ENCODE measurements at places on chromosomes 12 and 14.

GRCh38 chr12:113485330-113485729 lies 13.7 kb upstream of the LHX5 start:
- DNase-seq: no peak

- DNase-seq: no peak
These were observed 176.4 kb downstream of the ANO2 start for GRCh38 chr12:5768581-5769196.

DNA sequence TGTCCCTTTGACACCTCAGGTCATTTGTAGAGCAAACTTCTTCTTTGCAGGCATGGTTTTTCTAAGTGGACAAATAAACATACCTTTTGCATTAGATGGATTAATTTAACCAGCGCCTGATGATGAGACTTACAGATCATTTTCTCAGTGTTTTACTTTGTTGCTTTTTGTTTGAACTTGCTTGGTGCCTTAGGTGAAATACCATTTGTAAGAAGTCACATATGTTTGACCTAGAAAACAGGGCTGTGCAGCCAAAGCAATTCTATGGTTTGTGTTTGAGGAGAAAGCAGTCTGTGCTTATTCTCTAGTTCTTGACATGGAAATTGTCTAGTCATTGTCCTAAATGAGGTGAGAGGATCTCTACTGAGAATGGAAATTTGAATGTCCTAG lies 111.1 kb downstream of the DIP2B start:
- DNase-seq: no peak

GRCh38 chr12:90064852-90065801 lies 356.5 kb upstream of the ATP2B1 start:
- DNase-seq: no peak

DNA sequence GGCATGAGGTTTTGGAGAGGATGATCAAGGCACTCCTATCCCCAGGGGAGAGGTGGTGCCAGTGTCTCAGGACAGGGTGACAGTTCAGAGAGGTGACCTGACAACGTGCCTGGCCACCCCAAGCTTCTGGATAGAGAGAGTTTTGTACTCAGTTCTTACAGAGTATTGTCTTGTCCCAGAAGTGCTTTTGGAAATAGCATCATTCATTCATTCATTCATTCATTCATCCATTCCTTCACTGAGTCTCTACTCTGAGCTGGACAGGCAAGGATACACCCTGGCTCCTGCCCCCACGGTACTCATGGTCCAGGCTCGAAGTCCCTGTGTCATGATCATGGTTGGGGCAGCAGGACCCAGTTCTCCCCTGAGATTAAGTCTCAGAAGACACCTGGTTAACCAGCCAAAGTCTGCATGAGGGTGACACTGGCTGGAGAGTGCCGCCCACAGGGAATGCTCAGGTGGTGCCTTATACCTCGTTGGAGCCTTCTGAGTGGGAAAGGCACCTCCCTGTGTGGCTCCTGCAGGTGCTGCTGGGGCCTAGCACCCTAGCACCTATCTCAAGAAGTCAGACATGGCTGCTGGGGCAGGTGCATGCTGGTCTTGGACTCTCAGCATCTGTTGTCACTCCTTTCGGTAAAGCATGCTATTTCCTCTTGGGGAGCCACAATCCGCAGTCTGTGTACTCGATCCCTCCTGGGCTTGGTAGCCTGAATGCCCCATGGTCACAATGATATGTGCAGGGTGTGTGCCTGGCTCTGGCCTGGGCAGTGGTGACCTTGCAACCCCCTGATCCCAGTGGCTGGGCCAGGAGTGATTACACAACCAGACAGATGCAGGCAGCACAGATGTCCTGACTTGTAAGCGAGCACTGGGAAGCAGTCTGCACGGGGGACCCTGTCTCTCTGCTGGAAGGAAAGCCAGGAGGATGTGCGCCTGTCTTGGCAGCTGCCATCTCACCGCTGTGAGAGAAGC lies 57.8 kb downstream of the C14orf132 start:
- no peak for DNase-seq

- no peak for DNase-seq
These were observed 38.0 kb downstream of the LTBP2 start for GRCh38 chr14:74574090-74574433.

DNA sequence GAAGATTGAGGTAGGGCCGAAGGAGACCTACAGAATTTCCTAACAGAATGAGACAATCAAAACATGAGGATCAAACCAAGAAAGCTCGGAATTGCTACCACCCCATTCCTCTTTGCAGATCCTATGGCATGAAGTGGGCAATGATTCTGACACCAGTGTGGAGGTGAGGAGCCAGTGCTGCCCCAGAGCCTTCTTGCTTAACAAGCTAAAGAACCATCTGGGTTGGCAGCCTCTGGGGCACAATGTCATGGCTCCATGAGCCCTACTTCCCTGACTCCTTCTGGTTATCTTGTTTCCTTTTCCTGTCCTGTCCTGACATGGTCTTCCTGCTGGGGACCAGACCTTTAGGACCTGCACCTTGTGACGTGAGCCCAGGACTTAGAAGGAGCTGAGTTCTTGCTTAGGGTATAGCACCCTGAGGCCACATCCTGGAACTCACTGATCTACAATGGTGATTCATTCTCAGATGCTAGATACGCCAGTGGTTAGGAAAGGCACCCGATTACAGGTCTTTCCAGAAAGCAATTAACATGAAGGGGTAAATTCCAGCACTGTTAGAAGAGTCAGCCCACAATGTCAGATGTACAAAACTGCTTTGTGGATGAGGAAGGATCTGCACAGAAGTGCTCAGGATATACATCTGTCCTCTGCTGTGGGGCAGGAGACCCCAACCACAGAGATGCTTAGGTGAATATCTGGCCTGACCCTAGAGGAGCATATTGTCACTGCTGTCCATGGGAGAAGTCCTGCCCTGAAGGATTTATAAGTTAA lies 324.2 kb downstream of the ZFP36L1 start:
- DNase-seq: no peak

DNA sequence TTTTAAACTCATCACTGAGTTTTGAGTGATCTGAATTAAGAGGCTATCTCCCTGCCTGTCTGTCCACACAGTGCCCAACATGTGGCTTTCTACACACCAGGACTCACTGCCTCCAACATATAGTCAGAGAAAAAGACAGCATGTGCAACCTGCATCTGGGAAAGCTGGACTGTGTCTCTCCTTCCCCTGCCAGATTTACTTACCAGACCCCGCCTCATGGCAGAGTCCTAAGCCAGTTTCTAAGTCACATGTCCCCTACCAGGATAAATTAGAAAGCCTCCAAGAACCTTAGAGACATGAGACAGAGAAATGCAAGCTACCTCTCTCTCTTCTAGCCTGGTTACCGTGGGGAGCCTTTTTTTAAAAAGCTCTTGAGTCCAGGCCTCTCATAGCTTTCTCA lies 2.7 kb upstream of the HDAC7 start:
- DNase-seq: no peak

GRCh38 chr12:24172031-24172772 lies 222.7 kb upstream of the SOX5 start:
- DNase-seq: no peak

- no peak for DNase-seq
These were observed 114.8 kb downstream of the ALX1 start for GRCh38 chr12:85394809-85395208.

- no peak for DNase-seq
These were observed 5.4 kb upstream of the ERO1A start for GRCh38 chr14:52700701-52701172.
